ENCODE measurements at places on chromosomes 6 and 20. TPM values are rescaled to one million over a fixed set of nuclear protein-coding genes. Genes with fewer than 3 reads are reported as not detected.

The CALHM6 gene
- 0.89 TPM for total RNA-seq

The FAM83D gene
- total RNA-seq, result 48.3 TPM

The SMLR1 gene
- not detected for total RNA-seq

The MED23 gene
- total RNA-seq, result 28.2 TPM

The SOBP gene
- 15.4 TPM for total RNA-seq

The CST3 gene
- 117 TPM for total RNA-seq

The MYT1 gene
- total RNA-seq, result not detected

The MLN gene
- not detected for total RNA-seq

The GHRH gene
- total RNA-seq, result not detected

The NR2E1 gene
- not detected for total RNA-seq

The SLC22A16 gene
- total RNA-seq, result not detected

The FAXC gene
- 1.2 TPM for total RNA-seq

The UBD gene
- total RNA-seq, result not detected

The SLPI gene
- not detected for total RNA-seq

The OR2B6 gene
- not detected for total RNA-seq

The ADAM33 gene
- total RNA-seq, result 57.5 TPM

The NHLRC1 gene
- 2.7 TPM for total RNA-seq

The BPIFA1 gene
- total RNA-seq, result not detected

The DEFB114 gene
- total RNA-seq, result not detected

The RNF114 gene
- 105 TPM for total RNA-seq

The FANCE gene
- total RNA-seq, result 10.4 TPM

The TMEM244 gene
- 0.66 TPM for total RNA-seq

The BPIFB4 gene
- total RNA-seq, result not detected

The ZNF133 gene
- total RNA-seq, result 28.6 TPM

The ITCH gene
- total RNA-seq, result 117 TPM

The JAG1 gene
- 12.9 TPM for total RNA-seq
